Common myeloid progenitor, CD34-positive (primary cell): ENCODE measurements at places on chromosomes 5 and 9.

DNA sequence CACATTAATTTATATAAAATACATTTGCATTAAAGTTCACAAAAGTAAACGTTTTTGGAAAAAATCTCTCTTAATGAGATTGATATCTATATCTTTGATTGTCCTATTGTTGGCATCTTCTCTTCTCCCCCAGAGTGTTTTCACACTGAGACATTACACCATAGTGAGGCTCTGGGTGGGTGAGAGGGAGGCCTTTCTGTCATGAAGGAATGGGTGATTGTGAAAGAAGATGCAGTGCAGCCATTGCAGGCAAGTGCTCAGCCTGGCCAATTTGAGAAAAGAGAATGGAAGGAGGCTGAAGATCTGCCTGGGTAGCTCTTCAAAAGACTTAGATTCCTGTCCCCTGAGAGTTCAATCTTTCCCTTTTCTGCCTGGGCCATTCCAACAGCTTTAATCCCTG, 140.8 kb downstream of the SLC12A2 start:
- DNase-seq: no peak

- no peak for DNase-seq
Measured at GRCh38 chr5:115424030-115424429, 120.5 kb downstream of the FEM1C start.

DNA sequence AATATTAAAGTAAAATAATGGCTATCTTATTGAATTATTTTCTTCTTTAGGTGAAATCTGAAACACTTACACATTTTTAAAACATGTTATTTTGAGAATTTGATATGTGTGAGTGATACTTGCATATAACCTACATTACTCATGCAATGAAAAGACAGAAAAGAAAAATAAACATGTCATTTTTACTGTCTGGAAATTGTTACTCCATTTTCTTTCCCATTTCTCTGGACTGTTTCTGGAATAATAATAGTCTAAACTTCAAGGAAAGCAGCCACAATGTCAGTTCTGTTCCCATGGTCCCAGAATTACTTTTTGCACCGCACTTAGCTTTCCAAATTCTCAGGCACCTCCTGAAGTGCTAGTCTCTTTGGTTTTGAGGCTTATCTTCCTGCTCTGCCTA, 145.5 kb downstream of the PRR16 start:
- no peak for DNase-seq

GRCh38 chr9:112218908-112219307, 43.8 kb upstream of the SUSD1 start:
- no peak for DNase-seq

GRCh38 chr9:69818750-69819345, 1.8 kb upstream of the CFAP95 start:
- DNase-seq: no peak

DNA sequence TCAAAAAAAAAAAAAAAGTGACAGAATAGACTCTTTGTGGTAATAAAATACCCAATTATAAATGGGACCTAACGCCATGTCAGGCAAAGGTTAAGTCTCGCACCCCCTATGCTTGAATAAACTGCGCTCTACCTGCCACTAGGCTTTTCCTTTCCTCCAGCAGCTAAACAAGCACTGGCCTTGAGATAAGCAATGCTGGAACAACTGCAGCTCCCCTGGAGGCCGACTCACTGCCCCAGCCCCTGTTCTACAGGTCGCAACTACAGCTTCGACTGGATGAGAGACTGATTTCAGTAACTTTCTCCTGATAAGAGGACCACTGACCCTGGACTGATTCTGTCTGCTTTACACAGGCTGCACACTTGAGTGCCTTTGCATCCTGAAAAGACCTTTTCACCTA, 210.2 kb downstream of the HSPA4 start:
- no peak for DNase-seq

GRCh38 chr9:18866121-18866831, 166.7 kb downstream of the SAXO1 start:
- no peak for DNase-seq

DNA sequence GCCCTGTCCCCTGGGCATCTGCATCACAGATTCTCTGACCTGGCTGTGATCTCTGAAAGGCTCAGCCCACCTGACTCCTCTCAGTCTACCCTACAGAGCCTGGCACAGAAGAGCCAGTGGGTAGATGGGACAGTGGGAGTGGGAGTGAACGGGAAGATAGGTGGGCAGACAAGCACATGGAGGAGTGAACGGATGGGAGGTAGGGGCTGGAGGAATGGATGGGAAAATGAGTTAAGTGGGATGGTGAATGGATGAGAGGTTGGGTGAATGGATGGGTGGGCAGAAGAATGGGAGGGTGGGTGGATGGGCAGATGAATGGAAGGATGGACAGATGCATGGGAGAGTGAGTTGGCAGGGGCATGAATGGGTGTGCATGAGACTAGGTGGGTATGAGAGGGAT, 18.8 kb downstream of the STK10 start:
- no peak for DNase-seq

- peak; percentile 27 for DNase-seq
Measured at GRCh38 chr9:112894041-112894440, 3.4 kb upstream of the SLC46A2 start.

DNA sequence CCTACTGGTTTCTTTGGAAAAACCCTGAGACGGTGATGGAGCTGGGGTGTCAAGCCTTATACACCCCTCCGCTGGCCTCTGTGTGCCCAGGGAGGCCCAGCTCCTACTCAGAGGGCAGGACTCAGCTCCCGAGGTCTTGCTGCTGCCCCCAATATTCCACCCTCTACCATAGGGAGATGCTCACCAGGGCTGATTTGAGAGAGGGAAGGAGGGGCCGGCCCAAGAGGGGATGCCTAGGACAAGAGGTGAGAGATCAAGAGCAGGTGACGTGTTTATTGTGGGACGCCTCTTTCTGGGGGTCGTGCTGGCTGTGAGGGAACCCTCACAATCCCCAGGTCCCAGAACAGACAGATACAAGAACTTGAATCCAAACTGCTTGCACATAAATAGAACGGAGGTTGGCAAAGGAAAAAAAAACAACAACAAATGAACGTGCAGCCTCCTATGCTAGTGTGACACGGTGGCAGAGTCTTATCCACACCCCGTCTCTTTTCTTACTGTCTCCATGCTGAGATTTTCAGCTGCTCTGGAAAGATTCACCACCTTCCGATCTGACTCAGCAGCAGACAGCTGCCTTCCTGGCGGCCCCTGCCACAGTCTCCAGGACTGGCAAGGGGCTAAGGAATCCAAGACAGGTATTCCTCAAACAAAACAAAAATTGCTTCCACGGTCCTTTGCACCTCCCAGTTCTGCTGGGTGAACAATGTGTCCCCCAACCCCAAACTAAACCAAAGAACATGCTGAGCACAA, 22.3 kb downstream of the FABP6 start:
- DNase-seq: no peak
